ENCODE measurements at places on chromosomes 12 and 14. TPM values are rescaled to one million over a fixed set of nuclear protein-coding genes. Genes with fewer than 3 reads are reported as not detected.

RNF212B gene
- total RNA-seq: not detected

GYS2 gene
- not detected for total RNA-seq

CCDC197 gene
- total RNA-seq: not detected

DPF3 gene
- 6.1 TPM for total RNA-seq

BIN2 gene
- not detected for total RNA-seq

EIF2B1 gene
- total RNA-seq: 74.4 TPM

OTX2 gene
- total RNA-seq: not detected

MANSC4 gene
- not detected for total RNA-seq

UBE3B gene
- 43.4 TPM for total RNA-seq

AICDA gene
- total RNA-seq: not detected

ESPL1 gene
- total RNA-seq: 10.0 TPM

TAS2R46 gene
- total RNA-seq: 2.8 TPM

RNASE1 gene
- 0.96 TPM for total RNA-seq

ENDOU gene
- total RNA-seq: not detected

PRB4 gene
- total RNA-seq: not detected

OR4Q3 gene
- total RNA-seq: not detected

P2RX7 gene
- under 0.01 TPM for total RNA-seq

GPR65 gene
- total RNA-seq: 0.28 TPM

INSM2 gene
- total RNA-seq: not detected

CLEC4D gene
- not detected for total RNA-seq

NPFF gene
- total RNA-seq: not detected

DRAM1 gene
- total RNA-seq: 21.9 TPM
